D721Med (cell line): ENCODE measurements at places on chromosomes 12 and 14.

GRCh38 chr12:19963972-19964371, 404.4 kb upstream of the PDE3A start:
- DNase-seq = no peak

DNA sequence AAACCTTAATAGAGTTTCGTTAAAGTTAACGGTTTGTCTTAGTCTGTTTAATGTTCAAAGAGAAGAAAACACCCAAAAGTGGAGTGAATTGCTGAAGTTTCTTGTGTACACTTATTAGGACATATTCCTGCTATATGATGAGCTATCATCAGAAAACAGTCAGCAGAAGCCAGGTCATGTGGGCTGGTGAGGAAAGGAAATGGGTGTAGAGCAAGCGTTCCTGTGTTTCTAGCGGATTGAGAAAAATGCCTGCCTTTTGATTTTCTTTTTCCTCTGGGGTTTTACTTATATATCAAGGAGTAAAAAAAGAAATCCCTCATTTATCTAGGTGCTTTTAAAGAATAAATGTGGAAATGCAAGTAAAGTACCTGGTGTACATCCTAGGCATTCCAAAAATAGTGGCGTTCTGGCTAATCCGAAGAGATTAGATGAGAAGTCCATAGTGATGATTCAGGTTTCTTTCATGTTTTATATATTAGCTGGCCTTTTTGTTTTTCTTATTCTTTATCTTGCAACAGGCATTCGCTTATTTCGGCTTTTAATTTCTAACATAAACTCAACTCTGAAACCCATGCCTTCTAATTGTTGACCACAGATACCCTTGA, 50.7 kb downstream of the FLRT2 start:
- DNase-seq = no peak

DNA sequence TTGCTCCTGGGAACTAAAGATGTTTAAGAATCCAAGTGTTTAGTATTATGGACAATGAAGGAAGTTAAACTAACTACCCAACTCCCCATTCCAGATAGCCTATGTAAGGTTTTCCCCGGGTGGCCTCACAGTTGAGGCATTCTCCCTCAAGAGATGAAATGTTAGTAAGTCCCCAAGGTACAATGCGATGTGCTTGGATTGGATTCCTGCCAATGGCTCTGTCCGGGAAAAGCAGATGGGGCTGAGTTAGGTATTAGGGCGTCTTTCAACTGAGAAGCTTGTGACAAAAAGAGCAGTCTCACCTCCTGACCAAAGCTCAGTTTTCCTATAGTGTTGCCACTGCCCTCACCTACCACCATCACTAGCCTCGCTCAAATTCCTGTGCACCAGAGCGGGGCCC, 64.8 kb upstream of the E2F7 start:
- no peak for DNase-seq

DNA sequence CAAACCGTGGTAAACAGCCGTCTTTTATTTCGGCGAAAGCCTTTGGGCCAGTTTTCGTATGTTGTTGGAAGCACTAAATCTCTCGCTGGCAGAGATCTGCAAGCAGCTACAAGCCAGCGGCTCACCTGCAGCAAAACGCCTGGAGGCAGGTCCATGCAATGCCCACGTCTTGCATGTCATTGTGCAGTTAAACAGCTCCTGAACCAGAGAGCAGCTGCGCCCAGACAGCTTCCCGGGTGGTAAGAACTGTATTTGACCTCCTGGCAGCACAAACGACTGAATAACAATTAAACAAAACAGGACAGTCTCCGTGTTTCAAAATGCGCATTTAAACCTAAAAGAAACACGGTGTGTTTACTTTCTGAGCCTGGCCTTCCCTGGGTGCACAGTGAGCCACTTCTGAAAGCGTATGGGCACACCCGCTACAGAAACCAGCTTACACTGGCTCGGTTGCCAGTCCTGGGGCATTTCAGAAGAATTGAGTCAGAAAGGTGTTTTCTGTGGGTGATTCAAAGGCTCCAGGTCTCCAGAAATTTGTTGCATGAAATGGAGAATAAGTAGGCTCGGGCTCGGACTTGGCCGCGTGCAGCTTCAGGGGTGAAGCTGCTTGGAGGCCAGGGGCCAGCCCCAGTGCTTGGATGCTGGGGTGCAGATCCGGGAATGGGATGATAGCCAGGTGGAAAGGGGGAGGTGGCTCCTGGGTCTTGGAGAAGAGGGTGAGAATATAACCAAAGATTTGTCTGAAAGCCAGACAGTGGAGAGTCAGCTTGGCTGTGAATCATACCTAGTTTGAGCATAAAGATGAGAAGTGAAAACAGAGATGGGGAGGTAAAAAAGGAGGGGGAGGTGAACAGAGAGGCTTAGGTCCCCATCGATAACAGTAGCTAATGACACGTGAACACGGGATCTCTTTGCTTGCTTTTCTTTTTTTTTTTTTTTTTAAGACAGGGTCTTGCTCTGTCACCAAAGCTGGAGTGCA, 24.9 kb upstream of the FZD10 start:
- no peak for DNase-seq

DNA sequence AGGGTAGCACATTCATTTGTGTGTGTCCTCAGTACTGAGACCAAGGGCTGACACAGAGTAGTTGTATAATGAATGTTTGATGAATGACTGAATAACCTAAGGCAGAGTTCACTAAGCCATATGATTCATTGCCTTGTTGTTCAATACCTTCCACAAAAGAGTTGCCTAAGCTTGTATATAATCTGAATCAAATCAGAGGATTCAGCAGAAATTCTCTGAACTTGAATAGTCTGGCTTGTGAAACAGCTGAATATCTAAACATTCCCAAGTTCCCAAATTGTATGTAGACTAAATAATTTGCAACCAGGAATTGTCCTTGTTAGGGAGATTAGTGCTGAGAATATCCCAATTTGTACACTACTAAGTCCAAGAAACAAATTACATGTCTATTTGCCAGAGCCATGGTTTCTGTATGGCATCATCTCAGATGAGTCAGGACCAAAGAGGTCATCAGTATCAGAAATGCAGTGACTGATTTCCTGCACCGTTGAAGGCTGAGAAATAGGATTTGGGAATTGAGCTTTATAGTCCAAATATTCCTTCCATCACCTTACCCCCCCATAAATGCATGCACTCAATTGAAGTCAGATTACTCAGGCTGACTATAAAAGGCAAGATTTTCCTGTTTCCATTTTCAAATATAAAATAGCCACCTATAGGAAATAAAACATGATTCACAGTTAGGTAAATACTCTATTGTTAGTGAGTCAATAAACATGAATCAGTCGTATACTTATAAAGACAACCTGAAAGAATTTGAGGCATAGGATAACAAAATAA, 168.7 kb downstream of the PHLDA1 start:
- DNase-seq = no peak

- no peak for DNase-seq
These were observed 8.2 kb downstream of the CHST11 start for GRCh38 chr12:104464899-104465298.

- no peak for DNase-seq
These were observed 183.1 kb downstream of the TMEM121 start for GRCh38 chr14:105709281-105710118.
